ENCODE measurements at places on chromosomes 6 and 20.

GRCh38 chr6:45423111-45423823, 45.5 kb upstream of the SUPT3H start:
- DNase-seq, result no peak

GRCh38 chr20:57620274-57620990, at the start of gene ZBP1:
Gene ZBP1, minus strand, starts transcription at chr20:57620426. Its CDS starts 131 bp downstream, at chr20:57620295.
- DNase-seq, result no peak

GRCh38 chr6:137352859-137353258, 133.7 kb upstream of the IFNGR1 start:
- no peak for DNase-seq

GRCh38 chr6:166169549-166170421, 2.1 kb upstream of the TBXT start:
- DNase-seq, result no peak

DNA sequence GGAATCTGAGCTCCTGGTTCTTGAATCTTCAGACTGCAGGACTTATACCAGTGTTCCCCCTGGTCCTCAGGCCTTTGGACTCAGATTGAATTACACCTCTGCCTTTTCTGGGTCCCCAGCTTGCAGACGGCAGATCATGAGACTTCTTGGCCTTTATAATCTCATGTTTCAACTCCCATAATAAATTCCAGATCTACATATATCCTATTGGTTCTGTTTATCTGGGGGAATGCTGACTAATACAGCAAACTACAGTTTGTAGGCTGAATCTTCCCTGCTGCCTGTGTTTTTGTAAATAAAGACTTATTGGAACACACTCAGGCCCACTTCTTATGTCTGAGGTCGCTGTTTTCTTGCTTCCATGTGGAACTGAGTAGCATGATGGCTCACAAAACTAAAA, 184.7 kb downstream of the HDGFL1 start:
- no peak for DNase-seq

DNA sequence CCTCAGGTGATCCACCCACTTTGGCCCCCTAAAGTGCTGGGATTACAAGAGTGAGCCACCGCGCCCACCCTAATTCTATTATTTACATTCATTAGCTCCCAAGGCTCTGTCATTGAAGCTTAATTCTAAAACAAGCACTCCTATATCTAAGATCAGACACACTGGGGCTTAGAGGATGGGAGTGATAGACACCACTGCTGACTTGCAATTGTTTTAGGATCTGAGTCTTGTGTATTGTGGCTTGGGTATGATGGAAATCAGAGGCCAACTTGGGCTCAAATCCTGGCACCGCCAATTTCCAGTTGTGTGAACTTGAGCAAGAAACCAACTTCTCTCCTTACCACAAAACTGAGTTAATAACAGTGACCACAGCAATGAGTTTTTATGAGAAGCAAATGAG, 34.7 kb downstream of the MTRES1 start:
- DNase-seq, result no peak

DNA sequence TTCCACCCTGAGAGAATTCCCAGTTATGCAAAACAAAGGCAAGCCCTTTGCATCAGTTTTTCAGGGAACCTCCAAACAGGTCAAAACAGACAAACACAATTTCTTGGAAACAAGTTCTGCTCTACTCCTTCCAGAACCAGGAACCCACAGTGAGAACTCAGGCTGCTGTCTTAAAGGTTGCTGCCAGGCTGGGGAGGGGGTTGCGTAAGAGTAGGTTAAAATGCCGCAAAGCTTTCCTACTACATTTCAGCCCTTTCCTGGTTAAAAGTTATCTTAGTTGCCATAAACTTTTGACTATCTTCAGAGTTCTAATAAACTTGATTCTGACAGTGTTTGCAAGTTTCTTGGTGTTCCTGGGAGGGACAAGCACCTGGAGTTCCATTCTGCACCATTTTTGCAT, 33.8 kb downstream of the KPNA5 start:
- no peak for DNase-seq

DNA sequence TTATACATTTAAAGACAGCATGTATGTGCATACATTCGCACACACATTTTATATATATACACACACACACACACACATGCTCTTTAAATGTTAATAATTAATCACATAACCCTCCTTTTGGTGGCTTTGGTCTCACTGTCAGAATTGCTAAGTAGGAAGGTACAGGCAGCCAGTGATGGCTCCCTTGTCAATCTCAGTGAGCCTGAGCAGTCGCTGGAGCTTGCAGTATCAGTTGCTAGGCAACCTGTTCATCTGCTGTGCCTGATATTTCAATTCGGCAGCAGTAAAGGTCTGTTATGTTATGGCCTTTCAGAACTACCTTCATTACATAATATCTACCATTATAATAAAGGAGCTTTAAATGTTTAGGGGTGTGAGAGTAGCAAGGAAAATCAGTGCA, 374.3 kb downstream of the LMBRD1 start:
- no peak for DNase-seq

- DNase-seq, result no peak
These were observed 61.6 kb downstream of the TIAM2 start for GRCh38 chr6:155056756-155057155.

GRCh38 chr6:70310063-70310694, 7.3 kb upstream of the COL9A1 start:
- no peak for DNase-seq

DNA sequence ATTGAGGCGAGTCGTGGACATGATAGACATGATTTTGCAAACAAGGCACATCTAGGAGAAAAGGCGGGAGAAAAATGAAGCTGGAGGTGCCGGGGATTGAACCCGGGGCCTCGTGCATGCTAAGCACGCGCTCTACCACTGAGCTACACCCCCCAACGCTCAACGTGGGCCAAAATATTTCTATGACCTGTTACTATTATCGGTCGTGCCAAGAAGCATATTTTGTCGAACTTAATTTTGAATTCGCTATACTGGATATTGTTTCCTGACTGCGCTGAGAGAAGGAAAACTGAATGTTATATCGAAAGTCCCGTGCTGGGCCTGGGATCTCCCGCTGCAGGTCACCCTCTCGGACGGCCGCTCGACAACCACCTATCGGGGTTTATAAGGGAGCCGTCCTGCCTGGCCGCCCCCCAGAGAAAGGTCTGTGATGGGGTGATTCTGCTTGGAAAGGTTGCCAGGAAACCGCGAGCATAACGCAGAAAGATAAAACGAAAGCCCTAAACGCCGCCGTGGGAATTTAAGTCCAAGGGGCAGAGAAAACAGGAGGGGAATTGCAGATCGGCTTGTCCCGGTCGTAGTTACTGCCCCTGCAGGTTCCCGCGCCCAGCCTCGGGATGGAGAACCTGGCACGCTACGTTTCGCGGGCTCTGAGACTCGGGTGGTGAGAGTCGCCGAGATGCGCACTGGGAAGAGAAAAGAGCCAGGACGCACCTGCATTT, 60.0 kb downstream of the TRIM27 start:
- DNase-seq, result no peak

- no peak for DNase-seq
These were observed 1.1 kb downstream of the FBXO30 start for GRCh38 chr6:145813285-145814034.

DNA sequence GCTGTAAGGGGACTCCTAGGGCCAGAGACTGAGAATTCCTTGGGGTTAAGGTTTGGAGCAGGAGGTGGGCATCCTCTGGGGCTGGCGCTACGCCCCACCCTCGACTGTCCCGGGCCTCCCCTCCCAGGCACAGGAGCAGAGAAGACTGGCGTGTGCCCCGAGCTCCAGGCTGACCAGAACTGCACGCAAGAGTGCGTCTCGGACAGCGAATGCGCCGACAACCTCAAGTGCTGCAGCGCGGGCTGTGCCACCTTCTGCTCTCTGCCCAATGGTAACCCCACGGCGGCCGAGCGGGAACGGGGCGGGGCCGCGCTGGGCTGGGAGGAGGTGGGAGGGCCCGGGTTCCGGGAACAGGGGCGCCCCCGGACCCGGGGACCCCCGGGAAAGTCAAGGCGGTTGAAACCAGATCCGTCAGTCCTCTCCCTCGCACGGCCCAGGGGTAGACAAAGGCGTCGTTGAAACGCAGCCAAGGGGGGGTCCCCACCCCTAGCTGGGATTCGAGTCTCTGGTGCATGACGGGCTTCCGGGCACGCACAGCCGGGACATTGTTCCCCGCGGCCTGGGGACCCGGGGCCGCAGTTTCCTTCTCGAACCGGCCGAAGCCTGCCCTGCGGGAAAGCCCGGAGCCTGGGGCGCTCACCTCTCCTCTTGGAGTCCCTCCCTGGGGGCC, 844 bp downstream of the WFDC2 start:
- DNase-seq, result no peak

GRCh38 chr6:111997853-111998208, 56.1 kb upstream of the CCN6 start:
- no peak for DNase-seq

DNA sequence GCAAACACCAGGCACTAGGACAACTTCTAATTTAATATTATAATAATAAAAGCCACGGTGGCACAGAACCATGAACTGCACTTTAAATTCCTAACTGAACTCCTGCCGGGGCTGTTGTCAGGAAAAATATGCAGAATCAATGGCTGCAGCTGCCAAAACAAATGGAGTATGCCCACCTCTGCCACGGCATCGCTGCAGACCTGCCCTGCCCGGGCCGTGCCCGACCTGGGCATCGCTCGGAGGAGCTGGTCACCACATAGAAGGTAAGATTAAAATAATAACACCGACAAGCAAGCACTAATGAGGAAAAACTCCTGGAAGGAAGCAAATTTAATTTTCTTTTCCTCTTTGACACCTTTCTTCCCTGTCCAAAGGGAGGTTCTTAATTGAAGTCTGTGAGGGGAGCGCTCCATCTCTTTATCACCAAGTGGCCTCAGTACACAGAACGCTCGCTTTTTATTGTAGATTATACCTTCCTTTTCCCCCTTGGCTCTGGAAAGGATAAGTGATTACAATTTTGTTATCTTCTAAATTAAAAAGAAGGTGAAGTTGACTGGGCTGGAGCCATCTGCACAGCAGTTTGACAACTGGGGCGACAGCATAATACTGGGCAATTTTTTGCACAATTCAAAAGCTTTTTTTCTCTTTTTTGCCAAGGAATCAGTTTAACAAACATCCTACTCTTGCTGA, 351.3 kb downstream of the ZFAND3 start:
- no peak for DNase-seq

GRCh38 chr6:55536391-55536956, 42.5 kb downstream of the HMGCLL1 start:
- no peak for DNase-seq

GRCh38 chr20:46255440-46256104, 52.7 kb downstream of the CDH22 start:
- DNase-seq, result no peak

DNA sequence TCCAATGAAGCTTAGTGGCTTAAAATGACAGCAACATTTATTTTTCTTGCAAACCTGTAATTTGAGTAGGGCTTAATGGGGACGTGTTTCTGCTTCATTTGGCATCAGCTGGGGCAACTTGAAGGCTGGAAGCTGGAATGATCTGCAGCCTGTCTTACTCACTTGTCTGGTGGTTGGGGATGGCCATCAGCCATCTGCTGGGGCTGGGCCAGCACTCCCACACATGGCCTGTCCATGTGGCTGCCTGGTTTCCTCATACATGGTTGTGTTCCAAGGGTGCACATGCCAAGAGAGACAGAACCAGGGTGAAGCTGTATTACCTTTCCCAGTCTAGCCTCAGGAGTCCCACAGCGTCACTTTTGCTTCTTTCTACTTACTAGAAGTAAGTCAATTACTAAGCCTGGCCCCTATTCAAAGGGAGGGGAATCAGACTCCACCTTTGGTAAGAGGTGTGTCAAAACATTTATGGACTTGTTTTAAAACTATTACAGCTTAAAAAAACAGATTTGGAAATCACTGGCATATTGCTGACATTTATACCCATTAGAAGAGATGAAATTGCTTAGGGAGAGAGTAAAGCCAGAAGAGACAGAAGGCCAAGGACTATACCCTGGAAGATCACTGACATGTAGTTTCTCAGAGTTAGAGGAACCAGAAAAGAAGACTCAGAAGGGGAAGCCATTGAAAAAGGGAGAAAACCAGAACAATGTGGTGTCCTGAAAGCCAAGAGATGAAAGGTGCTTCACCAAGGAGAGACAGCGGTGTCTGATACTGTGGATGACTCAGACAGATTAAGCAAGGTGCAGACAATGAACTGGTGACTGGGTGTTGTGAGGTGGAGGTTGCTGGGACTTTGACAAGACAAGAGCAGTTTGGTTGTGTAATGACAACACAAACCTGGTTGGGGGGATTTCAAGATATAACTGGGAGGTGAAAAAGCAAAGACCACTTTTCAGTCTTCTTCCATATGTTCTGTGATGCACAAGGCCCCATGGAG, 345.2 kb downstream of the GJA1 start:
- no peak for DNase-seq
